Forelimb muscle (tissue), 1 donor: ENCODE measurements at places on chromosomes 6 and 20.

GRCh38 chr6:44921798-44922197 is 406.3 kb upstream of the RUNX2 start:
- DNase-seq, result no peak

GRCh38 chr6:92176666-92177065 is 1242.7 kb downstream of the EPHA7 start:
- peak; percentile 82 for DNase-seq

- DNase-seq, result no peak
Observed at GRCh38 chr20:1209447-1210387, 6.5 kb downstream of the C20orf202 start.

GRCh38 chr20:33828326-33828844 is 17.2 kb downstream of the CHMP4B start:
- DNase-seq, result no peak

GRCh38 chr6:56849896-56850295 is 105.0 kb upstream of the BEND6 start:
- DNase-seq, result no peak

DNA sequence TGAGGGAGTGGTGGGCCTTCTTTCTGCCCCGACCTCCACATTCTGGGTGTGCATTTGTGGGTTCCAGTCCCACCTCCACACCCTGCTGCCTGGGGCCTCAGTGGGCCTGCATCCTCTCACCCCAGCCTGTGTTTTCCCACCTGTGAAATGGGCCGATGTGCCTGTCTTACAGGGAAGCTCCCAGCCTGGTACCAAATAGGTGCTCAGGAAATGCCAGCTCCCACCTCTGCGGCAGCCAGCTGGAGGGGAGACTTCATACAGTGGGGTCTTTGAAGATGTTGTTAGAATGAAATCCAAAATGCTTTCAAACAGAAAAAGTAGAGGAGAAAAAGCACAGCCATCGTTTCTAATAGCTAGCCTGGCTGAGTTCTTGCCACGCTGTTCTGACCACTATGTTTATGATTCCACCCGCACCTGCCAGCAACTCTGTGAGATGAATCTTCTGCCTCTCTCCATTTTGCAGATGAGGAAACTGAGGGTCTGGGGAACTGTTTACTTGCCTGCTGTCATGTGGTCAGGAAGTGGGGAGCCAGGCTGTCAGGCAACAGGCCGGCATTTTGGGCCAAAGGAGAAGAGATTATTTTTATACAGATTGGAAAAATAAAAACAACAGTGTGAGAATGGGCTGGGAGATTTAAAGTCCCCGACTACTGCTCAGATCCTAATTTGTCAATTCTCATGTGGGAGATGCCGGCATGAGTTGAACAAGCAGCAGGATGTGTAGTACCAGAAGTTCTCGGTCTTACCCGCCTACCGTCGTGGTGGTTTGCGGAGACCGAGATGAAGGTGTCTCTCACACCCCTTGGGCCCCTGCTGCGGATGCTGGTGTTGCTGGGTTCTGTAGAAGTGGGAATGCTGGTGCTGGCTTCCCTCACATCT is 4.6 kb downstream of the TMEM181 start:
- DNase-seq, result no peak

- DNase-seq, result no peak
Observed at GRCh38 chr6:69398311-69398710, 398.5 kb downstream of the LMBRD1 start.

GRCh38 chr6:12844284-12845223 is 128.0 kb downstream of the PHACTR1 start:
- DNase-seq, result no peak
